ENCODE measurements at places on chromosomes 16 and 17.

GRCh38 chr16:84751241-84751640, 51.4 kb downstream of the USP10 start:
- DNase-seq: no peak

DNA sequence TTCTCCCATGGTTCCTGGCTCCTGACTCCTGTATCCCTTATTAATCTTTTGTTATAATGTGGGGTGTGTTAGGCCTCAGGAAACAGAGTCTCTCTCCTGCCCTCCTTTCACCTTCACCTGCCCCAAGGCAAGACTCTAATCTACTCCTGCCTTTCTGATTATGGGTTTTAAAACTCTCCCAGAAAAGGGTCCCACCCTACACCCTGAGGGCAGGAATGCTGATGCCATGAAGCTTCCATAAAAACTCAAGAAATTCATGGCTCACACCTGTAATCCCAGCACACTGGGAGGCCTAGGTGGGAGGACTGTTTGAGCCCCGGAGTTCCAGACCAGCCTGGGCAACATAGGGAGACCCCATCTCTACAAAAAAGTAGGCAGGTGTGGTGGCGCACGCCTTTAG, 18.6 kb upstream of the SRCAP start:
- no peak for DNase-seq

DNA sequence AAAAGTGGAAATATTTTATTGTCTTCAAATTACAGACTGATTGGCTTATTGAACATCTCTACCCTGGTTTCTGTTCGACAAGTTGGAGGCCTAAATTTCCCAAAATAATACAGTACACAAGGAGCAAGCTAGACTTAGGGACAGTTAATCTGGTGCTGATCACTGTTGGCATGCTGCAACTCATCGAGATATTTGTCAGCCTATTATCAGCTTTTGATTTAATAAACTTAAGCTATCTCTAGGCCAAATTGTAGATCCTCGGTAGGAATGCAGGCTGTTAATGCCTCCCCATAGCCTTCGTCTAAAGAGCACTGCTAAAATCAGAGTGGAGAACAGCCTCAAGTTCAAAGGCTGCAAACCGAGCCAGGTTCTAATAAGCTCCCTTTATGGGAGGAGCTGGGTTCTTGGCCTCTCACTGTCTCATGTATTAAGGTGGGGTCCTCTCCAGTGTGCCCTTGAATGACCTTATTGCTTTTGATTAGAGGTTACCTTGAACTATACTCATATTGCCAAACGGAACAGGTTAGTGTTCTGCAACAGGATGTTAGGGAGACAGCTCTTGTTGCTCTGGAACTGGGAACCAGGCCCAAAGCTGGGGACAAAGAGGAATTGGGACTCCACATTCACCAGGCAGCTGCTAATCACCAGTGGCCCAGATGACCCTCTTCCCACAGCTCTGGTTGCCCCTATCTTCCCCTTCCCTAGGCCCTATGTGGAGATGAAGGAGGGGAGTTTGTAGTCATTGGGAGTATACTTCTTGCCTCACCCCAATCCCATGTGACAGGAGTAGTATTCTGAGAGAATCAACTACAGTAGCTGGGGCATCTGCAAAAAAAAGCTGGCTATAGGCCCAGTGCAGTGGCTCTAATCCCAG, 69.5 kb upstream of the NOL11 start:
- DNase-seq: no peak

DNA sequence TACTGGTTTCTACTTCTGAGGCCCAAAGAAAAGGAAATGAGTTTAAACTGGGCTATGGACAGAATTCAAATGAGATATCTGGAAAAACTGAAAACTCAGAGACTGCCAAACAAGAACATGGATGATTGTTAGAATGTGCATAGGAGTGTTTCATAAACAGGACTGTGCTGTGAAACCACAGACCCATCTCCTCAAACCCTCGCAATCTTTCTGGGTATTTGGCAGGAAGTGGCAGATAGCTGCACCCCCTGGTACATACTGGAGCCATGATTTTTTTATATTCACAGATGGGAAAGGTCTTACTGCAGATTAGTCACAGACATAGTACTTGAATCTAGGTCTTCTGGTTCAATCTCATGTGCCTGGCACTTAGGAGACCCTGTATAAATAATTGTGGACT, 145.0 kb downstream of the CCDC182 start:
- DNase-seq: no peak

DNA sequence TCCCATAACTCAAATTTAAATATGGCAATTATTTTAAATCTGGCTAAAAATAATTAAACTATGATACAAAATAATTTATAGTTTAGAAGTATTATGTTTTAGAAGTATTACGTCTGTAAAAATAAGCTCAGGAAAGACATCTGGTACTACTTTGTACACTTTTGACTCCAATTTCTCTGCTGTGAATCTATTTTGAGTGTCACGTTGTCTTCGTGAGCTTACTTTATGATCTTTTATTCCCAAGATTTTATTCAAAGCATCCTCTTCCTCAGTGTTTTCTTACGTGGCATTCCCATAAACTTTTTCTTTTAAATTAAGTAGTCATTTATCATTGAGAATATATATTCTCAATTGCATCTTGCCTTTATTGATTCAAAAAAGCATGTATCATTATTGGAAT, 223.3 kb upstream of the KCNJ16 start:
- no peak for DNase-seq

DNA sequence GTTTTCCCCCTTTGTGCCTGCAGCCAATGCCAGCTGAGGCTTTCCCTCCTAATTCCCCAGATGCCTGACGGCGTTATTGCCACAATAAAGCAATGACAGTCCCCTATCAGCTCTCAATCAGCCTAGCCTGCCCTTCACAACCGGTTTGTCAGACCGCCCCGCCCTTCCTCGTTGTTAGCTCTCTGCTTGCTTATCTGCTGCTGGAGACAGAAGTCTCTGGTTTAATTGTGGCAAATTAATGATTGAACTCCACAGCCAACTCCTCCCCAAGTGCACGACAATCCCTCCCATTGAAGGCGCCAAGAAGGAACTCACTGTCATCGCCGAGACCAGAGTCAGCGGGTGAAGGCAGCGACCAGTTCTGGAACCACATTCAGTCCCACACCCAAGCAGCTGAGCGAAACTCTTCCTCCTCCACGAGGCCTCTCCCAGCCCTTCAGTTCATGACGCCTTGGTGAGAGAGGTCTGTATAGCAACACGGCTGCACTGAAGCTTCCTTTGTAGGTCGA, 474.4 kb downstream of the SLC39A11 start:
- DNase-seq: peak; percentile 94

GRCh38 chr17:20033415-20033814, 24.3 kb downstream of the SPECC1 start:
- no peak for DNase-seq

DNA sequence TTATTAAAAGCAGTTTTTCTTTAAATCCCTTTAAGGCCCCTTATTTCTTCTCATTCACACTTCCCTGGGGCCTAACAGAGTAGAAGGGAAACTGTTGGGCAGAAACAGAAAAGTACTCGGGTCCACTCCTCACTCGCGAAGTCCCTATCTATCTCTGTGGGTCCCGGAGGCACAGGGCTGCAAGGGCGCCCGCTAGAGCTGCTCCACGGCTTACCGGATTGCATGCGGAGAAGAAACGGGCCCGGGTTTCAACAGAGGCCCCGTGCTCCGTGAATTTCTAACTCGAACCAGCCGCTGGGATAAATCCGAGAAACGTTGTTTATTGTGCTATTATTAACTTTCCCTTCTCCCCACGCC, 4.3 kb downstream of the CBLN1 start:
- no peak for DNase-seq

- no peak for DNase-seq
Observed at GRCh38 chr17:33595828-33596227, 302.7 kb upstream of the ASIC2 start.

DNA sequence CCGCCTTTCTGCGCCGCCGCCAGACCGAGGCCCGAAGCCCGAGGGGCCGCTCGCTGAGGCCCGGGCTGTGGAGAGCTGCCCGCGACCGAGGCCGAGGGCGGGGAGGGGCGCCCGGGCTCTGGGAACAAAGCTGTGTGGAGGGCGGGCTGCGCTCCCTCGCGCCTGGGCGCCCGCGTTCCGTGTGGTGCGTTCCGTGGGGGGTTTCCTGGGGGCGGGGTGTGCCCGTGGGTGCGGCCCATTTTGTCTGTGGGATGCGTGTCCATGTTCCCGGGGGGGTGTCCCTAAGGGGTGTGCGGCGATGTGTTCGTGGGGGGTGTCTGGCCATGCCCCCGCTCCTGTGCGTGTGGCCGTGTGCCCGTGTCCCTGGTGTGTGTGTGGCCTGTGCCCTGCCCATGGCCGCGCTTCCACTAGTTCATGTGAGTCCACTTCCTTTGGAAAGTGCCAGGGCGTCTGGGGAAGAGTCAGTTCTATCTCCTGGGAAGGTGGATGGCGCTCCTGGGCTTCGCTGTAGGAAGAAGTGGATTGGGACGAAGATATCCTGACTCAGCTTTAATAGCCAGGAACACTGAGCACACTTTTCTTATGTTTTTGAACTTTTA, 520 bp downstream of the JPT2 start:
- DNase-seq: peak; percentile 53

DNA sequence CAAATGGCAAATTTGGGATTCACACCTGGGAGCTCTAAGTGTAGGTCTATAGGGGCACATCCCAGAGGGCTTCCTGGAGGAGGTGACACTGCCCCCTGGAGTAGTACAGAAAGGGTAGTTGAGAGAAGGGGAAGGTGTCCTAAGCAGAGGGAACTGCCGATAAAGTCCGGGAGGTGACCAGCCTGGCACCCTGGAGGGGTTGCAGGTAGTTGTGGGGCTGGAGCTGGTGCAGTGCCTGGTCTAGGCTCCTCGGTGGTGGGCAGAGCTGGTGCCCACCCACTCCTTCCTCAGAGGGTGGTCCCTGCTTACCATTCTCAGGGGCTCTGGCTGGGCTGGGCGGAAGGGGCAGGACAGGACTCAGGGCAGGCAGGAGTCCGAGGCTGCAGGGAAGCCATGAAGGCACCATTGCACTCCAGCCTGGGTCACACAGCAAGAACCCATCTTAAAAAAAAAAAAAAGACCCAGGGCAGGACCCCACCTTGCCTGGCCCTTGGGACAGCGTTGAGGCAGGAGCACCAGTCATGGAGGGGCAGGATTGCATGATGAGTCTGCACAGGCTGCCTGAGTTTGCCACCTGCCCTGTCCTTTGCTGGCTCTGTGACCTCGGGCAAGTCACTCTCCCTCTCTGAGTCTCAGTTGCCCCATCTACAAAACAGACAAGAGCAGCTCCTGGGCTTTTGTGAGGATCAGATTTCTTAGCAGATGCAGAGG, 43.8 kb downstream of the LAT start:
- no peak for DNase-seq

- DNase-seq: peak; percentile 95
Observed at GRCh38 chr16:87017371-87018012, 299.7 kb downstream of the C16orf95 start.

- DNase-seq: peak; percentile 25
Observed at GRCh38 chr16:4613636-4614570, 785 bp downstream of the UBALD1 start.

- no peak for DNase-seq
Observed at GRCh38 chr16:56747486-56748045, 17.6 kb downstream of the NUP93 start.

DNA sequence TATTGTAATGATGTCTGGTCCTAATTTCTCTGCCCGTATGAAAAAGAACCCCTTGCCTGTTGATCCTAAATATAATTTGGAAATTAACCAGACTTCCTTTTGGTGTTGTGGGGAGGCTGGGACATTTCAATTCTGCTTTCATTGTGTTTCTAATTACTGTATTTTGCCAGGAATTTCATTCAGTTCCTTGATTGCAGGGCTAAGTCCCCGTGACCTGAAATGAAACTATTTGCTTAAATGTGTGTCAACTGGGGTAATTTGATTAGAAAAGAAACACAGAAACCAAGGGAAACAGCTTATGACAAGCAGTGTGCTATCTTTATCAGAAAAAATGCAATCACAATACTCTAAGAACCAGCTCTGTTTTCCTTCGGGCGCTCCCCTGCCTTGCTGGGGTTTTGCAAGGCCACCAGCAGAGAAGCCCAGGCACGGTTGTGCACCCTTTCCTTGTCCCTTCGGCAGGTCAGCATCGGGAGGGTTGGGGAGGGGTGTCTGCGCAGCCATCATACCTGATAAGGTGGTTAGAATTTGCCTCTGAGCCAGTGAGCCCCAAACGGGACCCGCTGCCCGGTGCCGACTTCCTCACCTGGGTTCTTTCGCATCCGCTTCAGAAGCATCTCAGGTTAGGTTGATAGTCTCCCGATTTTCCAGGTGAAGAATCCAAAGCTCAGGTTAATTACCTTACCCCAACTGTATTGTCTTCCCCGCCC, 19.4 kb downstream of the KLHL36 start:
- no peak for DNase-seq

DNA sequence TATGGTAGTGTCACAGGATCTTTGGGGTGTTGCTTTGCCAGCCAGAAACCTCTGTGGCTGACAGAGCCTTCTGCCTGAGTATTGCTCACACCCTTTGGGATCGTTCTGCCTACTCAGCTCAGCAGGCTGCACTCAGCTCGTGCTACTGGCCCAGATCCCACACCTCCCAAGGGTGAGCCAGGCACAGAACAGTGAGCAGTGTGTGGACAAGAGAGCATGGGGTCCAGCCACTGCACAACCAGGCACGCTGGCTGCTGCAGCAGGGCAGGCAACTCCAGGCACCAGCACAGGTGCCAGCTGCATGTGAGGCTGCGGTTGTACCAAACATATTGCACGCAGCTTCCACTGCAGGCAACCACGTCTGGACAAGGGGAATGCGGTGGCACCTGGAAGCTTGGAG, 84.9 kb downstream of the CYB561 start:
- DNase-seq: no peak

DNA sequence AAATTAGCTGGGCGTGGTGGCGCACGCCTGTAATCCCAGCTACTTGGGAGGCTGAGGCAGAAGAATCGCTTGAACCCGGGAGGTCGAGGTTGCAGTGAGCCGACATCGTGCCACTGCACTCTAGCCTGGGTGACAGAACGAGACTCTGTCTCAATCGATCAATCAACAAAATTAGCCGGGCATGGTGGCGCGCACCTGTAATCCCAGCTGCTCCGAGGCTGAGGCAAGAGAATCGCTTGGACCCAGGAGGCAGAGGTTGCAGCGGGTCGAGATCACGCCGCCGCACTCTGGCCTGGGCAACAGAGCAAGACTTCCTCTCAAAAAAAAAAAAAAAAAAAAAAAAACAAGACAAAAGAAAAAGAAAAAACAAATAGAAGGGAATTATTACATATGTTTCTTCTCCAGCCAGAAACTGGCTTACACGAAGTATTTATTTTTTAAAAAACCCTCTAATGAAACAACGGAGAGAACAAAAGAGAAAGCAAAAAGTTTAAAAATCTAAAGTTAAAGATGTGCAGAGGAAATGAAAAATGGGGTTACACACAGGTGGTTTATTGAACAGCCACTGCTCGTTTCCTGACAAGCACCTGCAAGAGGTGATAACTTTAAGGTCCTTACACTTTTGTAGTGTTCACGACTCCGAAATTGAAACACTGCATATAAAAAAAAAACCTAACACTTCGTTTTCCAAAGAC, 1.4 kb downstream of the SYNRG start:
- DNase-seq: no peak

DNA sequence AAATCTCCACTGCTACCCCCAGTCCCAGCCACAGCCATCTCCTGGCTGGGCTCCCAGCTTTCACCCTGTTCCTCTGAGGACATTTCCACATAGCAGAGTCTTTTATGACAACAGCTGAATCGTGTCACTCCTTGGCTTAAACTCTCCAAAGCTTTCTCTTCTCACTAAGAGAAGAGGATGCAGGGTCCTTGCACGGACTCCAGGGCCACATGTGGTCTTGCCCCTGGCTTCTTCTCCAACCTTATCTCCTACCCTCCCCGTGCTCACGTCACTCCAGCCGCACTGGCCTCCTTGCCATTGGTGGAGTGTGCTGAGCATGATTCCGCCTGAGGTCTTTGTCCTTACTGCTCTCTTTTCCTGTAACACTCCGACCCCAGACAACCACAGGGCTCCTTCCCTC, 39.9 kb upstream of the CCDC182 start:
- no peak for DNase-seq

- DNase-seq: no peak
Observed at GRCh38 chr16:21097151-21097550, 53.5 kb downstream of the DNAH3 start.

Measured in SW480 (cell line).